ENCODE measurements at places on chromosomes 16 and 17.

GRCh38 chr17:58679263-58680037 is 12.4 kb downstream of the TEX14 start:
- peak; percentile 66 for DNase-seq

- no peak for DNase-seq
Measured at GRCh38 chr16:66474750-66475199, 47.7 kb downstream of the BEAN1 start.

DNA sequence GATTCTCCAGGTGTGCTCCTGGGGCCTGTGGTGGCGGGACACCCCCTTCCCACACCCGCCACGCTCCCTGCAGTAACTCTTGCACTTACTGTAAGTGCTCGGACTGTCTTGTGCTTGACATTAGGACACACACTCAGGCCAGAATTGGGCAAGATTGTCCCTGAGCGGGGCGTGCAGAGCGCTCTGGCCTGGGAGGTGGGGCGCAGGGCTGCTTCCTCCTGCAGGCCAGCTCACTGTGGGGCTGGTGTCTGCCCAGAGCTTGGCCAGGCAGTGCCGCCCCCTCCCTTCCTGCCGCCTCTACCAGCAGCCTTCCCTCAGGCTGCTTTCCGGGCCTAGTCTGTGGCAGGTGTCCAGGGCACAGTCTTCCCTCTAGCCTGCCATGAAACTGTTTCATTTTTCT is 6.1 kb upstream of the ATP6V0C start:
- DNase-seq: no peak

- DNase-seq: no peak
Measured at GRCh38 chr16:1051446-1051845, 21.1 kb upstream of the SSTR5 start.

- no peak for DNase-seq
Measured at GRCh38 chr16:84535408-84535807, 30.9 kb upstream of the MEAK7 start.

- no peak for DNase-seq
Measured at GRCh38 chr16:10806698-10807097, 11.9 kb downstream of the TVP23A start.

- DNase-seq: no peak
Measured at GRCh38 chr17:4648741-4649140, 7.3 kb upstream of the ALOX15 start.

DNA sequence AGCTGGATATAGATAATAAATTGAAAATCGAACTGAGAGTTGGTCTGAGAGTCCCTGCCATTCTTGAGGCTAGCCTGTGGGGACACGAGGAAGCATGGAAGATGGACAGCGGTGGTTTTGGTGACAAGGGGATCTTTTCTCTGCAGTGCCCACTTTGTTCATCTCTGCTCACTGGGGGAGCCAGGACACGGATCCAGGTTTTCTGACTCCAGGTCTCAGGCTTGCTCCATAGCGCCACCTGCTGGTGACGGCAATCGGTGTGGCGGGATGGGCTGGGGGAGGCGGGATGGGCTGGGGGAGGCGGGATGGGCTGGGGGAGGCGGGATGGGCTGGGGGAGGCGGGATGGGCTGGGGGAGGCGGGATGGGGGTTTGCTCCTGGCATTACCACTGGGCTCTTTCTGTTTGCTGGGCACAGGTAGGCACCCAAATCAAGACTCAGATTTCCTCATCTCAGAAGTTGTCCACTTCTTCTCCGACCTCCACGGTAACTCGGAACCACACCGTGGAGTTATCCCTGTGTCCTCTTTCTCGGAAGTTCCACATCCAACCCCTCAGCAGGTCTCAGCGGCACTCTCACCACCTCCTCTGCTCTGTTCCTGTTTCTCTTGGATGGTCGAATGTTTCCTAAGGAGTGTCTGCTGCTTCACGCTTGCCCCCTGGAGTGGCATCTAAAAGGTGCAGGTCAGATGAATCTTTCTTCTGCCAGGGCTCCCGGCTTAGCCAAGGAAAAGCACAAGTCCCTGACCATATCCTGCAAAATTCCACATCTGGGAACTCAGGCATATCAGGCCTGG is 142.4 kb downstream of the CYLD start:
- no peak for DNase-seq

DNA sequence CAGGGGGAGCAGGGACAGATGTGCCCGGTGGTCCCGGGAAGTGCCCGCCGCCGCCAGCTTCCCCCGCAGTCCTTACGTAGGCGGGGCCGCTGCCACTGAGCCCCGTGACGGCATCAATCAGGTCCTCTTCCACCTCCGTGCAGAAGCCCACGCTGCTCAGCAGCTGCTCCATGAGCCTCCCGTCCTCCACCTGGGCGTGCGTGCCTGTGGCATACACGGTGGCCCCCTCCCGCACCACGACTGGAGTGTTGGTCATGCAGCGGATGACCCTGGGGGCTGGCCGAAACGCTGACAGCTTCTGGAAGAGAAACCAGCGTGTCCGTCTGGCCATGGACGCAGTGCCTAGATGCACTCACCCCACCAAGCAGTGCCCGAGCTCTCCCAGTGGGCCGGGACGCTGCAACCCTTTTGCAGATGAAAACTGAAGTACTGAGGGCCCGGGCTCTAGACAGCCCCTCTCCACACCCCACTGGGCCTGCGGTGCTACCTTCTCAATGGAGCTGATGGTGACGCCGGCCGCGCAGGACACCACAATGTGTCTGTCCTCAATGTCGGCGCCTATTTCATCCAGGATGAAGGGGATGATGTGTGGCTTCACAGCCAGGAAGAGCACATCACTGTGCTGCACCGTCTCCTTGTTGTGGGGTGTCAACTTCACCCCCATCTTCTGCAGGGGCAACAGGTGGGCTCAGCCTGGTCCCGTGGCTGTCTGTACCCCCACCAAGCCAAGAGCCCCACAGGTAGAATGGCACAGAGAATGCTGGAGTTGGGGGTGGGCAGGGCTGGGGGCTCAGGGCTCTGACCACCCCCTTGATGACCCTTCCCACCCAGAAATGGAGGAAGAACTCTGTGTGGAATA is 2.0 kb downstream of the PYCR1 start:
- no peak for DNase-seq

- DNase-seq: peak; percentile 84
Measured at GRCh38 chr17:21452377-21453143, 76.4 kb downstream of the KCNJ12 start.

DNA sequence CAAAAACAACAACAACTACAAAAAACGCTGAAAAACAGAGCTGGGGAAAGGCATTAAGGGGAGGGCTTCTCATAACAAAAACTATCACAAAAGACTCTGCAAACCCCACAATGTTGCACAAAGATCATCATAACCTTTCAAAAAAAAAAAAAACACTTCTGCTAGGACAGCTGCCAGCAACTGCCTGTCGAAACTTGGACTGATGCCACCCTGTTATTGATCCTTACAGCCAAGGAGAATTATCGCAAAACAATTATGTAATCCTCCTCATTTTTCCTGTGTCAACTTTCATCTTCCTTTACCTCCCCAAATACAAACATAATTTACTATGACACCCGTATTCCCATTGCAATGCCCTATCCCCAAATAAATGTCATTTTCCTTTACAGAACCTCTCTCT is 9.3 kb downstream of the CCDC40 start:
- DNase-seq: no peak

DNA sequence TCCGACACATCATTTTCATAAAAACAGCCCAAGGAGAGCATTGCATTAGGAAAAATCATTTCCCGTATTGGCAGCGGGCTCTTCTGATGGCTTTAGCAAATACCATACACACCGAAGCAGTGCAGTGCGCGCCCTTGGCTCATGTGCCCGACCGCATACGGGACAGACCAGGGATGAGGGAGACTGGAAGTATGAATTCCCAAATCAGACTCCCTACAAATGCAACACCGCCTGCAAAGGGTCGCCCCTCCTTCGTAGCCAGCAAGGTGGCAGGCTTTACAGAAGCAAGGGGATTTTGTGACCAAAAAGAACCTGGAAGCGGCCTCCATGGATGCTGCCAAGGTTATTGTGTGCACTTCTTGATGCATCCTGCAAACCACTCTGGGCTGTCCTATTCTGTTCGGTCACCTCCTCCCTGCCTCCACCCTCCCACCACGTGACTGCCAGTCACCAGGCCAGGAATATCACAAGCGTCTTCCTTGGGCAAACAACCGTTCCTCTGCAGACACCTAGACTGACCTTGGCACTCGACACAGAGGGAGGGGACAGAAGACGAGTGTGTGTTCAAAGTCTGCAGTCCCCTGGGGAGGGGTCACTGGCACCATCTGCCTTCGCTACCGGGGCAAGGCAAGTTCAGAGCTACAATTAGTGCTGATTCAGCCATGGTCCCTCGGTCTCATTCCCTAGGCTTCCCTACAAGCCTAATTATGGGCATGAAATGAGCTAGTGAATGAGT is 460.4 kb downstream of the SLC39A11 start:
- no peak for DNase-seq

DNA sequence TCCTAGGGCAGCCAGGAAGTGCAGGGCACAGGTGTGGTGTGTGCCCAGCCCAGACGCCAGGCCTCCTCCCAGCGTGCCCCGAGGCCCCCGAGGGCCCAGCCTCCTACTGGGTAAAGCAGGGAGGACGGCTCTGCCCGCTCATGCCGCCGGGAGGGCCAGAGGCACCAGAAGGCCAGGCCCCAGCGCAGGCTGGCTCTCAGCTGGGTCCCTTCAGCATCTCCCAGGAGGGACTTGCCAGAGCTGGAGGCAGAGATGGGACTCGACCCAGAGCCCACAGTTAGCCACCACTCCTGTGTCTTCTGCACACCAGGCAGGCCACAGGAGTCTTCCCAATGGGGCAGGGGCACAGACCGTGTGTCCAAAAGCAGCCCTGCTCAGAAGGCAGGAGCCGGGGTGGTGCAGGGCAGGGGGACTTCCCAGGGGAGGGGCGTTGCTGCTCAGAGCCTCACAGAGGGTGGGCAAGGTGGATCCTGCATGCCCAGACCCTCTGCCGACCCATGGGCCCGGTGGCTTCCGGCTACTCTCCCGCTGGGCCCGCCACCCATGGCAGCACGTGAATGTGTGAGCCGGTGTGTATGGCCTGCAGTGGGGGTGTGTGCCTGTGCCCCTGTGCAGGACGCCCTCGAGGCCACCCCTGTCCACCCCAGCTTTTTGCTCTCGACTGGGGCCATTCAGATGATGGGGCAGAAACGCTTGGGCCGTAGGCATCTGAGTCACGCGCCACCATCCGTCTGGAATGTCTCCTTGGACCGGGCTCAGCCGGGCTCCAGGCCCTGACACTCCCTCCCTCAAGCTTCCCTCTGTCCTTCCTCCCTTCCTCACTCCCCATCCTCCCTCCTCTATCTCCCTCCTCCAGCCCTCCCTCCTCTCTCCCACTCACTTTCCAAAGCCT is 5.7 kb upstream of the ZNF469 start:
- DNase-seq: peak; percentile 29

- no peak for DNase-seq
Measured at GRCh38 chr17:1860978-1861377, 31.2 kb downstream of the RPA1 start.

GRCh38 chr17:7184647-7185046 is 5.5 kb upstream of the ASGR1 start:
- no peak for DNase-seq

- no peak for DNase-seq
Measured at GRCh38 chr17:71914042-71914441, 206.8 kb upstream of the SOX9 start.

- no peak for DNase-seq
Measured at GRCh38 chr16:68798398-68798797, 44.9 kb upstream of the TANGO6 start.

GRCh38 chr17:28575126-28575795 is 1.4 kb downstream of the ALDOC start:
- no peak for DNase-seq

DNA sequence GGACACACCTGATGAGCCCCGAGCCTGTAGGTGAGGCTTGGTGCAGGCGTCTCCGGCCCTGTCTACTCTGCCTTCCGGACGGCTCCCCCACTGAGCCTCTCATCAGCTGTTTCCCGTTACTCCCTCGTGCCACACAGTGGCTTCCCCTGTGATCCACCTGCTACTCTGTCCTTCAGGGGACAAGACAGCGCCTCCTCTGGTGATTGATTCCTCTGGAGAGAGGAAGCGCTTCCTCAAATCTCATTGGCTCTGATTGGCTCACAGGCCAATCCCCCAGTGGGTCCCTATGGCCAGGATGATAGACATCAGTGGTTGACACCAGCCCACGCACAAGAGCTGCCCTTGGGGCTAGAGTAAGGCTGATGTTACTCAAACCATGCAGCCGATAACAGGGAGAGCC is 24.0 kb downstream of the RNF213 start:
- DNase-seq: no peak

DNA sequence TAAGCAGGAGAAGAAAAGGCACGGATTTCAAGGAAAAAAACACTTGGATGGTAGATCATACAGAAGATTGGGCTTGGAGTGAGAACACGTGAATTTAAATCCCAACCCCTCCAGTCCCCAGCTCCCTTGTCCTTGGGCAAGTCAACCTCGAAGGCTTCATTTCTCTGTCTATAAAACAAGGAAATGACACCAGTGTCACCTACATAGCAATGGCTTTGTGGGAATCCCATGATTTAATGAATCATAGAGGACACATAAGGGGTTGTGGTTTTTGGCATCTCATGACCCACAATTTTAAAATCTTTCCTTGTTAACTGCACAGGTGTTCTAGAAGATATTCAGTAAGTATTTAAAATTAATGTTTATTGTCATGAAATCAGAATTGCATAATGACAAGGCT is 8.2 kb upstream of the CCL2 start:
- DNase-seq: no peak

- no peak for DNase-seq
Measured at GRCh38 chr17:31580316-31580705, 188.8 kb downstream of the RAB11FIP4 start.

DNA sequence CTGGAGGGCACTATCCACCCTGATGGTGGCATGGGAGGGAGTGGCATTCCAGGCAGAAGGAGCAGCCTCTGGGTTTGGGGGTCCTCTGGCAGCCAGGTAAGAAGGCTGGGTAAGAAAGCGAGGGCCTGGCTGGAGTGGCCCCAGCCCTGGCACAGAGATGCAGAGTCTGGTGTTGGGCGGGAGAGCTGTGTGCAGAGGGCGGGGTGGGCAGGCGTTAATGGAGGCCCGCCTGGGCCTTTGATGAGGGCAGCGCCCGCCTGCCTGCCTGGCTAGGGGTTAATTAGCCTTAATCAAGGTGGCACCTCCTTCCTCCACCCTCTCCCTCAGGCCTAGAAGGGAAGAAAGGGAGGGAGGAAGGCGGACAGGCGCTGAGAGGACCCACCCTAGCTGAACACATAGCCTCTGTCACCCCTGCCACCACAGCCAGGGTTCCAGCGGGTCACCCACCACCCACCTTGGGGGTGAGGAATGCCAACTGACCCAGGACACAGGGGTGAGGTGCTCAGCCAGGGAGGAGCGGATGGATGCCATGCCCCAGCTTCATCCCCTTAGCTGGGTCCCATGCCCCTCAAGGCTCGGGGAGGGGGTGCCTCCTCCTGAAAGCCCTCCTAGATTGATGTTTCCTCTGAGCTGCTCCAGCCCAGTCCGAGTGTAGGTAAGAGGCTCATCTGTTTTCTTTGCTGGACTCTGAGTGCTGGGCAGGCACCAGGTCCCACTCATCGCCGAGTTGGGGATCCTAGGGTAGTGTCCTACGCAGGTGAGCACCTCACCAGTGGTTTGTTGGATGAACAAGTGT is 13.4 kb upstream of the FAM83G start:
- DNase-seq: no peak

DNA sequence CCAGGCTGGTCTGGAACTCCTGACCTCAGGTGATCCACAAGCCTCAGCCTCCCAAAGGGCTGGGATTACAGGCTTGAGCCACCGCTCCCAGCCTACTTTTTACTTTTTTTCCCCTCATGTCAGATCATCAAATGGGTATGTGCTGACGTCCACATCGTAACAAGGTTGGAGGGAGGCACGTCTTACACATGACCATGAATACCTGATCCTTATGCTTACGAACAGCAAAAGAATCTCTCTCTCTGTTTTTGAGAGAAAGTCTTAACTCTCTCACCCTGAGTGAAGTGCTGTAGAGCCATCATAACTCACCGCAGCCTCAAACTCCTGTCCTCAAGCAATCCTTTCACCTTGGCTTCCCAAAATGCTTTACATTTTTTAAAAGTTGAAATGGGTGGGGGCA is 29.5 kb upstream of the TMEM92 start:
- DNase-seq: no peak

All from fibroblast of mammary gland (primary cell).